ENCODE measurements at places on chromosomes 2 and 18.

GRCh38 chr2:109675666-109676345, 61.6 kb downstream of the SOWAHC start:
- no peak overlapping the region for H3K27ac ChIP-seq
- no peaks in the 10 kb centered on the region for H3K27me3 ChIP-seq
- H3K36me3 ChIP-seq, result no peaks in the 10 kb centered on the region

DNA sequence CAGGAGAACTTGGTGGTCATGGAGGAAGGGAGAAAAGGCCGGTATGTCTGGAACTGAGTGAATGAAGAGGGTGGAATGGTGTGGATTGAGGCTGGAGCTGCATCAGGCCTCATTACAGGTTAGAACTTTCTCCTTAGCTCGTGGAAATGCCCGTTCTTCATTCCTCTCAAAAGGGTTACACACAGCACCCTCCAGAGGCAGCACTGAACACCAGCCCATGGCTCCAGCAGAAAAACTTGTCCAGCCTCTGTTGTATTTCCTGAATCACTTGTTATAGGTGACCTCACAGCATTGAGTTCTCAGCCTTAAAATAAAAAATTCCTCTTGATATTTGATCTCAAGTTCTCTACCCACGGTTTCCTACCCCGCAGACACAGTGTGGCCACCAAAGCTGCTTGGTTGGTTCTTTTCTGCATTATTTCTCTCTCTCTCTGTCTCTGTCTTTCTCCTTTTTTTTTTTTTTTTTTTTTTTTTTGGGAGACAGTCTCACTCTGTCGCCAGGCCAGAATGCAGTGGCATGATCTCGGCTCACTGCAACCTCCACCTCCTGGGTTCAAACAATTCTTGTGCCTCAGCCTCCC, 89.6 kb downstream of the ITGB1BP1 start:
- no peaks in the 10 kb centered on the region for H3K27me3 ChIP-seq
- peak; percentile 28 for DNase-seq
- H3K36me3 ChIP-seq, result no peaks in the 10 kb centered on the region
- no peak overlapping the region for H3K4me3 ChIP-seq
- peaks cover 58% of the 10 kb centered on the region for H3K4me1 ChIP-seq

DNA sequence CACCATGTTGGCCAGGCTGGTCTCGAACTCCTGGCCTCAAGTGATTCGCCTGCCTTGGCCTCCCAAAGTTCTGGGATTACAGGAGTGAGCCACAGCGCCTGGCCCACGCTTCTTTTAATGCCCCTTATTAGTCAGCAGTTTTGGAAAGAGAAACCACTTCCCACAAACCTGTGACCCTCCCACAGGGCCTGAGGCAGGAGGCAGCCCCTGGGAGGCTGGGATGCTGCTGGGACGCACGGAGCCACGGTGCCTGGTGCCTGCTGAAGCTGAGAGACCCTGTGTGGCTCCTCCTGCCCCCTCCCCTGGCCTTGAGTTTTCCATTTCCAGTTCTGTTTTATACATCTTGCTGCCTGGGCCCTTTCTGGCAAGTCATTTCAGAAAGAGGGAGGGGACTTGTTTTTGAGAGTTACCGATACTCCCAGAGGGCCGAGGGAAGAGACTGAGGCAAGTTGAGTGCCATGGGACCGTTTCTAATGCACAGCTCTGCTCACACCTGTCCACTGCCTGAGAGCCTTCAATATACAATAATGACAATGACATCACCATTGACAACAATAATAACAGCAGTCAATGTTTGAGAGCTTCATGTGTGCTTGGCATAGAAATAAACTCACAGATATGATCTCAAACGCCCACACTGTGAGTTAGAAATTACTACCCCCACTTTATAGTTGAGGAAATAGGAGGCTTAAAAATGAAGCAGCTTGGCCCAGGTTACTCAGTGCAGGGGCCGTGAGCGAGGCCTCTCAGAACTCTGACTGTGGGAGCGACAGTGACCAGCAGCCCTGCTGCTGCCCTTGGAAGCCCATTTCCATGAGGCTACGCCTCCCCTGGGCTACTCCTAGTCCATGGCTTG, 78.1 kb upstream of the YWHAQ start:
- no peaks in the 10 kb centered on the region for H3K27me3 ChIP-seq
- H3K36me3 ChIP-seq, result no peaks in the 10 kb centered on the region
- no peaks in the 10 kb centered on the region for H3K4me1 ChIP-seq
- no peak overlapping the region for H3K27ac ChIP-seq
- no peak for DNase-seq

DNA sequence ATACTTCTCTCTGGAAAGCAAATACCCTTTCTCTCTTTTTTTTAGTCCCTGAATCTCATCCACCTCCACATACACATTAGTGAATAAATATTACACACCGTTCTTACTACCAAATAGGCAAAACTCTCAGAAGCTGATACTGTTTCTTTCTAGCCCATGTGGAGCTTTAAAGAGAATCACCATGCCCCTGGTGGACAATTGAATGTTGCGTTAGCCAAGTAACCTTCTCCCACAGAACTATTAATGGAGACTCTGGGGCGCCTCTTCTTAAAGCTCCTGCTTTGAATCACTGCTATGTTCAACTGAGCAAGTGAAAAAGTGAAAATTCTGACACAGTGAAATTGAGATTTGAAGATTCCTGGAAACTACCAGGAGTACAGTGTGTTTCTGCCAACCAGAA, 522.8 kb upstream of the CDH7 start:
- no peak for DNase-seq
- no peaks in the 10 kb centered on the region for H3K36me3 ChIP-seq
- no peaks in the 10 kb centered on the region for H3K4me1 ChIP-seq
- no peak overlapping the region for H3K4me3 ChIP-seq

DNA sequence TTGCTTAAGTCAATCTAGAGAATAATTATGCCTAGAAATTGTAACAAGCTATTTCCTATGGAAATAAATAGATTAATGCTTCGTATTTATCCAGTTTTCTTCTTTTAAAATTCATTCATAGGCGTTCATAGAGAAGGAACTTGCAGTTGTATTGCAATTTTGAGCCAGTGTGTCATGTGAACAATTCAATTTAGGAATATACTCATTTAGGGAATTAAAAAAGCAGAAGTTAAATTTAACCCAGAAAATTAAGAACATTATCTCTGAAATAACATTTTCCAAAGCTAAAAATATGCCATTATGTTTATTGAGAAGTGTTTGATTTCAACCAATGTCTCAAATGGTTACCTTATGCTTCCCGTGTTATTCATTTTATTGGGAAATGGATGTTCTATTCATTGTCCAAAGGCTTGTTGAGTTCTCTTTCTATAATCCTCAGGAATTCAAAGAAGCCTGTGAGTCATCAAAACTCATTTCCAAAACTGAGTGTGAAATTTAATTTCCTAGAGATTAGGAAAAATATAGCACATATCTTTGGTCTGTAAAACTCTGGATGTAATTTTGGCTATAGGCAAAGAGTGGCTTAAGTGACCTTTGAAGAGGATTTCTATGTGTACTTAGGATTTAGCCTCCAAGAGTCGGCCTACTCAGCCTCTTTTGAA, 99.7 kb downstream of the SLC8A1 start:
- peaks cover 33% of the 10 kb centered on the region for H3K4me1 ChIP-seq
- no peak overlapping the region for H3K4me3 ChIP-seq
- H3K27me3 ChIP-seq, result no peaks in the 10 kb centered on the region
- H3K36me3 ChIP-seq, result no peaks in the 10 kb centered on the region
- H3K27ac ChIP-seq, result peak overlapping the region; percentile 75

DNA sequence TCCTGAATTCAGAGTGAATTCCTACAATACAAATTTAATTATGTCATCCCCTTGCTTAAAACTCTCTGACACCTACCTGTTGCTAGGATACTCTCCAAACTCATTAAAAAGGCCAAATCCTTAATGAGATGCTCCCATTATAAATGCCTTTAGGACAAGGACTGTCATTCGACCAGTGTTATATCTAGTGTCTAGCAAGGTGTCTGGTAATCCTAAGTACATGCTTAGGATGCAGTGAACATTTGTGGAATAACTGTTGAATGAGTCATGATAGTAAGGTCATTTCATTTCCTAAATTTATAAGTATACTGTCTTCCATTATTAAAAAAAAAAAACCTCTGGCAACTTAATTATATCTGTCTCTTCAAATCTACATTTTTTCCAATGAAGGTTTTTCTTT, 588.9 kb upstream of the NRXN1 start:
- no peak overlapping the region for H3K4me3 ChIP-seq
- no peaks in the 10 kb centered on the region for H3K27me3 ChIP-seq
- no peak overlapping the region for H3K27ac ChIP-seq
- no peak for DNase-seq

- no peak overlapping the region for H3K27ac ChIP-seq
- peaks cover 4% of the 10 kb centered on the region for H3K36me3 ChIP-seq
- H3K27me3 ChIP-seq, result no peaks in the 10 kb centered on the region
- H3K4me1 ChIP-seq, result peaks cover 15% of the 10 kb centered on the region
Measured at GRCh38 chr18:13524811-13525210, 201.5 kb downstream of the FAM210A start.

- no peak for DNase-seq
- no peak overlapping the region for H3K4me3 ChIP-seq
- H3K27ac ChIP-seq, result no peak overlapping the region
- no peaks in the 10 kb centered on the region for H3K36me3 ChIP-seq
Measured at GRCh38 chr18:31204166-31204565, 41.5 kb upstream of the DSC1 start.

DNA sequence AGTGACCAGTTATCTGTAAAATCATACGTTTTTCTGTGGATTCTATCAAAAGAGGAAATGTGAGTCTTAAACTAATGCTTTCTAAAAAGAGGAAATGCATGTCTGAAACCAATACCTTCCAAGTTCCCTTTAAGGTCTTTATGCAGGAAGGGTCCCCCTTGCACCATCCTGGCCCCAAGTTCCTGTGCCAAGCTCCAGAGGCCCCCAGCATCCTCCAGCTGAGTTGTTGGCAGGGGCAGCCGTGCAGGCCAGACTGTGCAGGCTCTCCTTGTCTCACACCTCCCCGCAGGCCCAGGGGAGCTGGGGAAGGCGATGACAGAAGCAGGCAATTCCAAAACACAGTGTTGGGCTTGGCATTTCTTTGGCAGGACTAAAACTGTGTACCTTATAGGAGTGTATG, 39.2 kb downstream of the DPYSL5 start:
- H3K27ac ChIP-seq, result no peak overlapping the region
- H3K4me1 ChIP-seq, result no peaks in the 10 kb centered on the region
- DNase-seq, result no peak
- H3K4me3 ChIP-seq, result no peak overlapping the region
- H3K36me3 ChIP-seq, result no peaks in the 10 kb centered on the region

DNA sequence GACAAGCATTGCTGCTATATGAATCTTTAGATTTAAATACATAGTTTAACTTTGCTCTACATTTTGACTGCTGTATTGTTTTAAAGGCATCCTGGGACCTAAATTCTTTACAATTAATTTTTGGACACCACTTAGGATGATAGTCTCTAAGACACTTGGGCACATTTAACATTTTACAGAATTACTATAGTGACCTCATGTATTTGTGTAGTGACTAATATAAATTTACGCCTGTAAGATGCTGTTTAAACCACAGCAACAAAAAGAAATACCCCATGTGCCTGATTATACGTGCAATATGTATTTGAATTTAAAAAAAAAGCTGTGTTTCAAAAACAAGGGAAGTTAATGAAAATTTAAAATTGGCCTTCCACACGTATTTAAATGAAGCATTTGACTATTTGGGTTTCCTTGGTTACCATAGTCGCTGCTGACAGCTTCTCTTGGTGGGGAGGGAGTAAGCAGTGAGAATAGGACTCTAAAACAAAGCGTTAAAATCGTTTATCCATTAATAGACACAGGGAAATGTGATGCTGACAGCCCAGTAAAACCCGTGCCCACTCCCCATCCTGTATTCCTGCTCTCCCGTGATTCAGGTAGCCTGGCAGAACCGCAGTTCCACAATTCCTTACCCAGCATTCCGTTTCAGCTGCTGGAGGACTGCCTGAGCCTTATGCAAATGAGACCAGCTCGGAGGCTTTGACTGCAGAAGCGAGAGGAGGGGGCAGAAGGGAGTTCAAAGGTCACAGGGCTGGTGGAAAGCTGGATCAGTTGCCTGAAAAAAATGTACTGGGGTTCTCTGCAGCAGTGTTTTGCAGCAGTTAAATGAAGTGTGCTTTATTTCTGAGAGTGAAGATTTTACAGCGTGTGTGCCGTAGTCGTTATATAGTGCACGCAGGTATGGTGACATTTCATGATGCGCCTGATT, 104.3 kb downstream of the CSRNP3 start:
- peak overlapping the region; percentile 44 for H3K4me3 ChIP-seq
- no peaks in the 10 kb centered on the region for H3K36me3 ChIP-seq
- H3K27me3 ChIP-seq, result no peaks in the 10 kb centered on the region
- H3K27ac ChIP-seq, result peak overlapping the region; percentile 21
- peaks cover 11% of the 10 kb centered on the region for H3K4me1 ChIP-seq

GRCh38 chr2:120341977-120342376, 4.0 kb upstream of the INHBB start:
- H3K27ac ChIP-seq, result no peak overlapping the region
- H3K27me3 ChIP-seq, result peaks cover 58% of the 10 kb centered on the region
- no peak for DNase-seq
- H3K4me3 ChIP-seq, result no peak overlapping the region
- no peaks in the 10 kb centered on the region for H3K36me3 ChIP-seq

DNA sequence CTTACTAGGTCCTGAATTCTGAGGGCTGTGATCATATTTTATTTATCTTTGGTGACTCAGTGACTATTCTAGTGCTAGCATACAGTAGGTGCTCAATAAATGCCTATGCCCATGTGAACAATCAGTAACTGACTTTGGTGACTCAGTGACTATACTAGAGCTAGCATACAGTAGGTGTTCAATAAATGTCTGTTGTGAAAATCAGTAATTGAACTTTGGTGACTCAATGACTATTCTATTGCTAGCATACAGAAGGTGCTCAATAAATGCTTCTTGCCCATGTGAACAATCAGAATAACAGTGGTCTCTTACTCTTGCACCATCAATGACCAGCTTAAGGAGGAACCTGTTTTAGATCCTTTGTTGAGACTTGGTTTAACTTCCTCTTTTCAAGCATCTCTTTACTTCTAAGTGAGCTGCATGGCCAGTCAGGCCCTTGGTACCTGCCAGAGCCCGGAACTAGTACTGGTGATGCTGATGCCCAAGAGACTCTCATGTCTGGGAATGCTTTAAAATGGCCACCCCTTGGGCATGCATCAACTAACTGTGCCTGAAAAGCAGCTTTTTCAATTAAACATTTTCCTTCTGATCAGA, 214.9 kb upstream of the SPRED2 start:
- no peaks in the 10 kb centered on the region for H3K4me1 ChIP-seq
- no peaks in the 10 kb centered on the region for H3K27me3 ChIP-seq
- no peak overlapping the region for H3K27ac ChIP-seq
- no peaks in the 10 kb centered on the region for H3K36me3 ChIP-seq
- no peak for DNase-seq

DNA sequence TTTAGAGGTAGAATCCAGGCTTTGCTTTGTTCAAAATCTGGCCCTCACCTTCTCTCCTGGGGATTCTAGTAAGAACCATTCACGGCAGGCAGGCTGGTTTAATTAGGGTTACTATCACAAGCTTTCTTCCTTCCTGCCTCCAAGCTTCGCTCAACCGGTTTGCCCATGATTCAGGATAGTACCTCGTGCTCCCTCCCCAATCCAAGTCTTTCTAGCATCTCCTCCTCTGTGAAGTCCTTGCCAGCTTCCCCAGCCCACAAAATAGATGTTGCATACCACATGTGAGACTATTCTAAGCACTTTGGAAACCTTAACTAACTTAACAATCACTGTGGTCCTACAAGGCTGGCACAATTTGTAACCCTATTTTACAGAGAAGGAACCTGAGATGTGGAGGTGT, 135.1 kb downstream of the SOCS6 start:
- H3K4me3 ChIP-seq, result no peak overlapping the region
- H3K27me3 ChIP-seq, result no peaks in the 10 kb centered on the region
- H3K36me3 ChIP-seq, result no peaks in the 10 kb centered on the region
- peaks cover 46% of the 10 kb centered on the region for H3K4me1 ChIP-seq
- no peak overlapping the region for H3K27ac ChIP-seq

- H3K4me1 ChIP-seq, result no peaks in the 10 kb centered on the region
- no peak overlapping the region for H3K27ac ChIP-seq
- no peak for DNase-seq
- no peaks in the 10 kb centered on the region for H3K36me3 ChIP-seq
- no peaks in the 10 kb centered on the region for H3K27me3 ChIP-seq
Measured at GRCh38 chr2:181861379-181861778, 30.2 kb upstream of the ITPRID2 start.

Data from heart right ventricle (tissue), 16 donors.